ENCODE measurements at places on chromosomes 5 and 9.

DNA sequence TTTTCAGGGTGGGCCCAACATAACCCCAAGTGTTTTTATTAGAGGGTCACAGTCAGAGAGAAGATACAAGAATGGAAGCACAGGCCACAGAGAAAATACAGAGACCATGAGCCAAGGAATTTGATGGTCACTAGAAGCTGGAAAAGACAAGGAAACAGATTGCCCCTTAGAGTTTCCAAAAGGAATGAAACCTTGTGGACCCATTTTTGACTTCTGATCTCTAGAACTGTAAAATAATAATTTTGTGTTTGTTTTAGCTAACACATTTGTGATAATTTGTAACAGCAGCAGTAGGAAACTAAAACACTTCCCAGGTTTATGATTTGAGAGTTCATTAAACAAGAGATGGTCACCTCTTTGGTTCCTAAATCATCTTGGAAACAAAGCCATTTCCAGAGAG lies 21.8 kb downstream of the CDKN2A start:
- no peak for DNase-seq

GRCh38 chr9:124855566-124855943 lies 2.3 kb downstream of the WDR38 start:
- no peak for DNase-seq

- DNase-seq = no peak
These were observed 678.7 kb downstream of the MAT2B start for GRCh38 chr5:164184158-164184557.

GRCh38 chr9:82491604-82492003 lies 503.0 kb downstream of the SPATA31D1 start:
- no peak for DNase-seq

GRCh38 chr5:122366501-122366900 lies 54.5 kb downstream of the SNCAIP start:
- DNase-seq = no peak

- no peak for DNase-seq
These were observed 6.2 kb upstream of the TNFSF8 start for GRCh38 chr9:114936581-114936980.

DNA sequence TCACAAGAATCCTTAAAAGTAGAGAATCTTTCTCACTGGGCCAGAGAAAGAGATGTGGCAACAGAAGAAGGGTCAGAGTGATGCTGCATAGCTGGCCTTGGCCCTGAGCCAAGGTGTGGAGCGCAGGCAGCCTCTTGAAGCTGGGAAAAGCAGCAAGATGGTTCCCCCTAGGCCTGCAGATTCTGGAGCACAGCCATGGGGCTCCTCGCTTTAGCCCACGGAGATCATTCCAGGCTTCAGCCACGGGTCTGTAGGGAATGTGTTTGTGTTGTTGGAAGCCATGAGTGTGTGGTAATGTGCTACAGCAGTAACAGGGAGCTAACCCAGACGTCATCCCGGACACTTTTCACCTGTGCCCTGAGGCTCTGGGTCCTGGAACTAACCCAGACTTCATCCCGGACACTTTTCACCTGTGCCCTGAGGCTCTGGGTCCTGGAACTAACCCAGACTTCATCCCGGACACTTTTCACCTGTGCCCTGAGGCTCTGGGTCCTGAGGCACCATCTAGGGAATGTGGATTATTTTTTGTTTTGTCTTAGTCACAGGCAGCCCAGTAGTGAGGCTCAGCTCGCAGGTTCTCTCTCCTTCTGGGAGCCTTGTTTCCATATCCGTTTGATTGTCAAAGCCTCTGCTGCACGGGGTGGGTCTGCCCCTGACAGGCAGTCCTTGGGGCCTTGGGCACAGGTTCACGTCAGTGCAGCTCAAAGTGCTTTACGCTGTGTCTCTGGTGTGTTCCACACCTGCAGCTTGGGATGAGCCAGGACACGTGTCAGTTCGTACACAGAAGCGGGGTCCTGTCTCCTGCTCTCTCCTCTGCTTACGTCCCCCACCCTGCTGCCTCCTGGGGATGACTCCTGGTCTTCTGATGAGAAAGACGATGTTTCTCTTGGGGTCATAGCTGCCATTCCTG lies 56.3 kb upstream of the EXOC3 start:
- peak; percentile 55 for DNase-seq

DNA sequence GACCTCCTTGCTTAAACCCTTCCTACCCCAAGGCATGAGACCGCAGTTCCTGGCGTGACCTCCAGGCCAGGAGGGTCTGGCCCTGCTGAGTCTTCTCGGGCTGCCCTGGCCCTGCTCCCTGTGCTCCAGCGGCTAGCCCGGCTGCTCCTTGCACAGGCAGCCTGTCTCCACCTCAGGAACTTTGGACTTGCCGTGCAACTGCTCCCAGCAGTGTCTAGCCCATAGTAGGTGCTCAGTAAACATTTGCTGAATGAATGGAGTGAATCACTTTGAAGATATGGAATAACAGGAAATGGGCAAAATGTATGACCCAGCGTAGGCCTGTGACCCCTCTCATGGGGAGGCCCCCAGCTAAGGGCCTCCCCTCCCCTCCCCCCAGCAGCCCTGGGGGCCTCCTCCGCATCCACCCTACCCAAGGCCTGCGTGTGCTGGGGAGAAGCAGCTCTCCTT lies 127.1 kb downstream of the ZNF354C start:
- DNase-seq = no peak

DNA sequence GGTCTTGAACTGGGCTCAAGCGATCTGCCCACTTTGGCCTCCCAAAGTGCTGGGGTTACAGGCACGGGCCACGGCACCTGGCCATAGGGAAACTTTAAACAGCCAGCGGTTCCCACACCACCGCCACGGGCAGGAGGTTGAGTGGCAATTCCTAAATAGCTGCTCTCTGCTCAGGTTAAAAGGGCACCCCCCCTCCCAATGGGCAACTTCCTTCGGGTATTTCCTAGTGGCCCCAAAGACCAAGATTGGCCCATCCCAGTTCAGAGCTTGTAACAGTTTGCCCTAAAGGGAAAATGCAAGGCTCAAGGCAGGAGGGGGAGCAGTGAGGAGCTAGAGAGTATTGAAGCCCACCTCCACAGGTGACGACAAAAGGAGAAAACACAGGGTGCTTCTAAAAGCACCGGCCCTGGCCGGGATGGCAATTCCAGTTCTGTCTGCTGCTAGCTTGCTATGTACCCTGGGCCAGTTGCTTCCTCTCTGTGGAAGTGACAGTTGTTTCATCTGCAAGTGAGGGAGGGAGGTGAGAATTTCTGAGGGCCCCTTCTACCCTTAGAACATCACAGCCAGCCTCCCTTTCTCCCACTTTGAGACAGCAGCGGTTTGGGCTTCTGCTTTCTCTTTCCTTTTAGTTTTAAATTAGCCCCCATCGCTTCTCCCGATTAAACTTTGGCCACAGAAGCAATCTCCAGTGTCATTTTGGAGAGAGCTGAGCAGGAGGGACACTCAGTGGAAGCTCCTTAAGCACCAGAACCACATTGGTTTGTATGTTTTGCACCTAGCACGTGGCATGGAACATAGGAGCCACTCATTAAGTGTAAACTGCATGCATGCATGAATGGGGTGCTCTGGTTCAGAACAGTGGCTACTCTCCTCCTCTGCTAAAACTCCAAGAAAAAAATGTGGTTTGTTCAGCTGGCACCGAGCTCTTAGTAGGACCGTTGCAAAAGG lies 17.3 kb upstream of the TNIP1 start:
- DNase-seq = no peak

- DNase-seq = peak; percentile 41
These were observed 13.2 kb downstream of the PTGS1 start for GRCh38 chr9:122383992-122384461.

DNA sequence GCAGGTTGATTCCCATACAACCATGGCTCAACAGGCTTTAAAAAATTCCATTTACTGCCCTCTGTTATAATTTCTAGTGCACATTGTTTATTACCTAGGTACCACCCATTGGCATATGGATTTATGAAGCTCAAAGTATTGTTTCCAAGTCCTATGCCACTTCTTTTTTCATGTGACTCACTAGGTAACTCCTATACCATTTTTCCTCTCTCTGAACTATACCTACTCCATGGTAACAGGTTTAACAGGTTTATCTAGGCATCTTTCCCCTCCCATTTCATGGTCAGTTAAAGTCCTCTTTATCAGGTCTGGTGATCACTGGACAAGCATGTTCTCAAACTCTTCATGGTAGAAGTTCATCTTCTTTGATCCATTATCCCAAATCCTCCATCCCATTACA lies 49.6 kb upstream of the ABCA1 start:
- DNase-seq = no peak

- no peak for DNase-seq
These were observed 136.2 kb upstream of the TARS1 start for GRCh38 chr5:33304601-33305000.

Data from coronary artery (tissue), 2 donors.